ENCODE measurements at places on chromosomes 5 and 9.

DNA sequence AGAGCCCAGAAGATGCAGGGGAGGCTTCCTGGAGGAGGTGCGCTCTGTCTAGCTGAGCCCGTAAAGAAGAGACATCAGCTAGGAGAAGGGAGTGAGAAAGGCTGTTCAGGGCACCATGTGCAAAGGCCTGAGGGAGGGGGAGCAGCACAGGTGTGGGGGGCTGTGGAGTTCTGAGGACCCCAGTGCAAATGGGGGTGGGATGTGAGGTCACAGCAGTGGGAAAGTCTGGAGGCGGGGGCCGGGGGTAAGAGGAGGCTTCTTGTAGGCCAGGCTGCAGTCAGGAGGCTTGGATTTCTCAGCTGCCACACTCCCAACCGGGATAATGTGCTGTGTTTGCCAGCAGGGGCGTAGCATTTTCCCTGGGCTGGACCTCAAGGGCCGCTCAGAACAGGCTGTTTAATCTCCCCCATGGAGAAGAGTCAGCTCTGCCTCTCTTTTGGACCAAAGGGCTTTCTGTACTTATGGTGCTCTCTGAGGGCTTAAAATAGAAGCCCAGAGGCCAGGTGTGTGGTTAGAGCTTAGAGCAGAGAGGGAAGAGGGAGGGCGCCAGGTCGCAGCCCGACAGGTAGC lies 5.7 kb downstream of the NEURL1B start:
- no peak for DNase-seq

DNA sequence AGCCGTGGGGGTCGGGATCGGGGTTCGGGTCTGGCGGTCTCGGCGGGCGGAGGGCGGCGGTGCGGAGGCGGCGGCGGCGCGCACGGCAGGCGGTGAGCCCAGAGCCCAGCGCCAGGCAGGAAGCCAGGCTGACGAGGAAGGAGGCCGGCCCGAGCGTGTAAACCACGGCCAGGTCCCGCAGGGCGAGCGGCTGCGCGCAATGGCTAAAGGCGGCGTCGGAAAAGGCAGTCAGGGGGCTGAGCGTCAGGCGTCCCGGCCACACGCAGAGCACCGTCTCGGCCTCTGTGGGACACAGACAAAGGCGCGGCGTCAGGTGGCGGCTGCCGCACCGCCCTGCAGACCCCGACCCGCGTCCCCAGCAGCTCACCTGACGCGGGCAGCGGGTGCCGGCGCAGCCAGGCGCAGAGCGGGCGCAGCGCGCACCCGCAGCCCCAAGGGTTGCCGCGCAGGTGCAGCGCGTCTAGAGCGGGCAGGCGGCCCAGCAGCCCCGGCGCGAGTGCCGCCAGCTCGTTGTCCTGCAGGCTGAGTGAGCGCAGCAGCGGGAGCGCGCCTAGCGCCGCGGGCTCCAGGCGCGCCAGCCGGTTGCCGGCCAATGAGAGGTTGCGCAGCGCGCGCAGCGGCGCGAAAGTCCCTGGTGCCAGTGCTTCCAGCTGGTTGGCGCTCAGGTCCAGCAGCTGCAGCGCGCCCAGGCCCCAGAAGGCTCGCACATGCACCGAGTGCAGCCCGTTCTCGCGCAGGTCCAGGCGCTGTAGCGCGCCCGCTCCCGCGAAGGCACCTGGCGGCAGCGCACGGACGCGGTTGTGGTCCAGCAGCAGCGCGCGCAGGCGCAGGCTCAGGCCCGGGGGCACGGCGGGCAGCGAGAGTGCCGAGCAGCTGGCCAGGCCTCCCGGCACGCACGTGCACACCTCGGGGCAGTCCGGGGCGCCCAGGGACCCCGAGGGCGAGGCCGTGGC lies 671 bp downstream of the LRRC26 start:
- peak; percentile 68 for DNase-seq

DNA sequence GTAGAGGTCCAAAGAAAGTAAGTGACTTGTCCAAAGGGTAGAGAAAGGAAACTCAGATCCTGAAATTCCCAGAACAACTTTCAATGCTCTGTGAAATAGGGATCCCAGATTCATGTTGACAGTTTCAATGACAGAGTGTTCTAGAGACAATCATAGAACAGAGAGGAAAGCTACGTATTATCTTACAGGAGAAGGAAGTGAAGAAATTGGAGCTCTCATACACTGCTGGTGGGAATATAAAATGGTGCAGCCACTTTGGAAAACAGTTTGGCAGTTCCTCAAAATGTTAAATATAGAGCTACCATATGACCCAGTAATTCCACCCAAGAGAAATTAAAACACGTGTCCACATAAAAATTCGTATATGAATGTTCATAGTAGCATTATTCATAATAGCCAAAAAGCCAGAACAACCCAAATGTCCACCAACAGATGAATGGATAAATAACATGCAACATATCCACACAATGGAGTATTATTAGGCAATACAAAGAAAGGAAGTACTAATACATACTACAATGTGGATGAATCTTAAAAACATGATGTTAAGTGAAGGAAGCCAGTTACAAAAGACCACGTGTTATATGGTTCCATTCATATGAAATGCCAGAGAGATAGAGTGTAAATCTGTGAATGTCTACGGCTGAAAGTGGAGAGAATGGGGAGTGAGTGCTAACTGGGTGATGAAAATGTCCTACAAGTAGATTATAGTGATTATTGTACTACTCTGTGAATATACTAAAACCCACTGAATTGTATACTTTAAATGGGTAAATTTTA lies 197.1 kb downstream of the NTRK2 start:
- DNase-seq = no peak

DNA sequence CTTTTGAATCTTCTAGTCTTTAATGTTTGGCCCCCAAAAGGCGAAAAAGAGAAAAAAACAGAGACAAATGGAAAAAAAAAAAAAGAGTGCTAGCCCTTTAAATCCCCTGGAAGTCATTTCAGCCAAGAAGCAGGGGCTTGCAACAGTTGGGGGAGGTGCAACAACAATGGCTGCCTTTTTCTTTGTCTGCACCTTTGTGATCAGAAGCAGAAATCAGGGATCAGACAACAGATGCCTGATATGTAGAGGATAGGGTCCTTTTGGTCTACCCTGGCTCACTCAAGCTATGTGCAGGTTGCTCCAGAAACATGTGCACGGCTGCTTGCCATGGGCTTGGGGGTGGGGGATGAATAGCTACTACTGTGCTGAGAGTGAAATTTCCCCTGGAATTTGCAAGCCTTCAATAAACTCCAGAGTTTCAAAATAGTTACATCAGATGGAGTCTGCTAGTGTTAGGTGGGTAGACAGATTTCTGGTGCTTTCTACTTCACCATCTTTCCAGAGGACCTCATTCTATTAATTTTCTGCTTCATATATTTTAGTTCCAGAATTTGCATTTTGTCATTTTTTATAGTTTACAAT lies 150.9 kb downstream of the FGF18 start:
- DNase-seq = no peak

DNA sequence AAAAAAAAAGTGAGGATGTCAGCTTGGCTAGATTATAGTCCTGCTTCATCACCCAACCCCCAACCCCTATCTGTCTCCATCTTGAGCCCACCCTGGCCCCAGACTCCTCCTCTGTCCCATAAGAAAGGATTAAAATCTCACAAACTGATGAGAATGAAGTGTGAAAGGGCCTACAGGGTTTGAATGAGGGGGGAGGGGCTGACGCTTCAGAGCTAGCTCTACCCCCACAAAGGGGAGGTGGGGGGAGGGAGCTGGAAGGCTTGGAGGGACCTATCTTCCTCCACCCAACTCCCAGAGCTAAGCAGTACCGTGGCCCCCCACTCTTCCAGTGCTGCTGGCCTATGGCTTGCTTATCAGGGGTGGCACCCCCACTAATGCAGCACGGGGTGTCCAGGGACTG lies 43.7 kb upstream of the HAND1 start:
- no peak for DNase-seq

DNA sequence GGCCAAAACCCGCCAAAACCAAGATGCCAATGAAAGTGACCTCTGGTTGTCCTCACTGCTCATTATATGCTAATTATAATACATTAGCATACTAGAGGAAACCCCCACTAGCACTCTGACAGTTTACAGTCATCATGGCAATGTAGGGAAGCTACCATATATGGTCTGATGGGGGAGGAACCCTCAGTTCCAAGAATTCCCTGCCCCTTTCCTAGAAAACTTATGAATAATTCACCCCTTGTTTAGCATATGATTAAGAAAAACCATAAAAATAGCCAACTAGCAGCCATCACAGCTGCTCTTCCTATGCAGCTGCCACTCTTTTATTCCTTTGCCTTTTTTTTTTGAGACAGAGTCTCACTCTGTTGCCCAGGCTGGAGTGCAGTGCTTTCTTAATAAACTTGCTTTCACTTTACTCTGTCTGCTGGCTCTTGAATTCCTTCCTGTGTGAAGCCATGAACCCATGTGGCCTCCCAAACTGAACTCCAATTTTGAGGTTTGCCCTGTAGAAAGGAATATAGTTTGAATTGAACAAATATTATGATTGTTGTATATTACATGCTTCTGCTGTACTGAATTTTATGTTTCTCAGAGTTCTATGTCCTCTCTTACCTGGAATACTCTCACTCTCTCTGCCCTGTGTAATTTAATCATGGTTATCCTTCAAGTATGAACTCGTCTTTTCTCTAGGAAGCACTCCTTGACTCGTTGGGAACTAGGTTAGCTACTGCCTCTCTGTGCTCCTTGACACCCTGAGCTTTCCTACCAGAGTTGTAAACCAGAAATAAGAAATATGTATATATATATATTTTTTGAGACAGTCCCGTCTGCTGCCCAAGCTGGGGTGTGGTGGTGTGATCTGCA lies 59.8 kb downstream of the KIAA1958 start:
- DNase-seq = no peak

DNA sequence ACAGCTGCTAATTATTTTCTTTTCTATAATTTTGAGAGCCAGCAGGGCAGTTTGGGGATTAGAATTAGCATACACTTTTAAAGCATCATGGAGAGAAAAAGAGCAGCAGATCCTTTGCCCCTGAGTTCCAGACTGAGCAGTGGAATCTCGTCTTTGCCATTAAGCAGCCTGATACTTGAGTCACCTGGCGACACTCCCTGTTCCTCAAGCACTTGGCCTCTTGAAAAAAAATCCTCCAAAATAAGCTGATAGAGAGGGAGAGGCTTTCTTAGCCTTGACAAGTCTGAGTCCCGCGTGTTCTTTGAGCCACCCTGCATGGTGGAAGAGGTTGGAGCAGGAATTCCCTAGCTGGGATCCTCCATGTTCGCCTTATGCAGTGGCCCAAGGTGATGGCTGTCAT lies 398.3 kb downstream of the IRX2 start:
- DNase-seq = no peak

DNA sequence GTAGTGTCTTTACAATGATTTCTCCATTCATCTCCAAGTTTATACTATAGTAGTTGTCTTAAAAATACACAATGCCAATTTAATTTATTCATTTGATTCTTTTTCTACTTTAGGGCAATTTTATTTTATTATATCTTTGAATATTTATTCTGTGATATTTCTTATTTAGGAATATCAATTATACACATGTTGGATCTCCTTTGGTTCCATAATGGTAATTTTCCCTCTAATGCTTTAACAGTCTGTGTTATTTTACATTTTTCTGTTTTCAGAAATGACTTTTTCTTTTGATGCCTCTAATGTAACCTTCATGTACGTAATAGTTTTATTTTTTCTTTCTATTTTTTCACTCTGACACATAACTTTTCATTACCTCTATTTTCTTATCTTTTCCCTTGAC lies 153.0 kb downstream of the CSNK1G3 start:
- DNase-seq = no peak

GRCh38 chr5:107032629-107033028 lies 638.1 kb downstream of the EFNA5 start:
- no peak for DNase-seq

- no peak for DNase-seq
Measured at GRCh38 chr5:38641003-38641402, 84.6 kb upstream of the LIFR start.

- no peak for DNase-seq
Measured at GRCh38 chr9:101636247-101636646, 41.5 kb upstream of the PPP3R2 start.

DNA sequence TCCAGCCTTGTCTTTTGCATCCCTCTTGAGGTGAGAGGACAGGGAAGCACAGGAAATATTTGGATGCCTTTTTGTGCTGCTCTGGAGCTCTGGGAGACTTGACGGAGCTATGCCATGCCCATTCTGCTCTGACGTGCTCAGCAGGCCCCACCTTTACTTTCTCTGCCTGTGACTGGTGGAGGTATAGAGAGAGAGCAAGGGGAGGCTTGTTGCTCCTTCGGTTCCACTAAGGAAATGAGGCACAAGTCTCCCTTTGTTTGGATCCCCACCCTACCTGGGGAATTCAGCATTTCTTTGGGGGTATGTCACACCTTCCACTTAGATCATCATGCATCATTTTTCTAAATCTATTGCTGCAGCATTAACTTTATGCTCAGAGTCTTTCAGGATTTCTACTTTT lies 121.8 kb upstream of the CNTLN start:
- no peak for DNase-seq

GRCh38 chr5:132220491-132220890 lies 7.2 kb downstream of the P4HA2 start:
- no peak for DNase-seq

GRCh38 chr5:44402084-44402483 lies 12.9 kb upstream of the FGF10 start:
- DNase-seq = no peak

DNA sequence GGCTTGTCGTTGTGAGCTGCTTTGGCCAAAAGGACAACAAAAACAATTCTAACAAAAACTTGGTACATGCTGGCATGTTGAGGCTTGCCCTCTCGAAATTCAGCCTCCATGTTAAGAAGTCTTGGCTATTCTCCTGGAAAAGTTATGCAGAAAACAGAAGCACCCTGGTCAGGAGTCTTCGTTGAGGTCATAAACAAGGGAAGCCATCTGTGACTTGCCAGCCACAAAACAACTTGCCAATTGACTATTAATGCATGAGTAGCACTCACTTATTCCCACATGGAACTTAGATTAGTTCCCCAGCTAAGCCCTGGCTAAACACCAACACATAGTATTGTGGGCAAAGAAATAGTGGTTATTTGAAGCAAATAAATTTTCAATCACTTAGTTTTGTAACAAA lies 521.0 kb upstream of the CHD1 start:
- no peak for DNase-seq

DNA sequence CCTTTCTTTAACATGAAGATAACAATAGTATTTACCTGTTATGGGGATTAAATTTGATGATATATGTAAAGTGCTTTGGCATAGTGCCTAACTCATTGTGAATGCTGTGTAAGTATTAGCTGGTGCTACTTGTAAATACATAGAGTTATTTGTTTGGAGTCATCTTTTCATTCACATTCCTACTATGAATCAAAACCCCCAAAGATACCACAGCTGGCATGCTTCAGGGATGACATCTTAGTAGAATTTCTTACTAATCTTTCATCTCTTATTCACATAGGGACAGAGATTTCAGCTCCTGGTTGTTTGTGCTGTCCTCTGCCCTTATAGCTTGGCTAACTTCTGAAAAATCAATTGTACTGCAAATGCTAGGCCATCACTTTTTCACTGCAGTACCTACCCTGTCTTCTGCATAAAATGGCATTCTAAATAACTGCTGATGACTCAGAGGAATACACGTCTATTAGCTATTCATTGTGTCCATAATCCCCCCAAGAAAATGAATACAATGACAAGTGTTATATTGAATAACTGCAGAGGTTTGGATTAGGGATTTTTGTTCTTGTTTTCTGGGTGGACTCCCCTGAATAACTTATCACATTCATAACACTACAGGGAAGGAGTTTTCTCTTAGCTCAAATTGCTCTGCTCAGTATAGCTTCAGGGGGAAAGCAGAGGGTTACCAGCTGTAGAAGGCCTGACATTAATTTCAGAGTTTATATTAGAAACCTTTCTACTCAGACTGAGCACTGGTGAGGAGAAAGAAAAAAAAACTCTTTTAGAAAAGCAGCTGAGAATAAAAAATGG lies 192.2 kb upstream of the C9orf72 start:
- no peak for DNase-seq
